AG08395 (cell line): ENCODE measurements at places on chromosomes 2 and 18.
A peak's percentile ranks its signal among the peaks of the same experiment; 100 is the strongest.

DNA sequence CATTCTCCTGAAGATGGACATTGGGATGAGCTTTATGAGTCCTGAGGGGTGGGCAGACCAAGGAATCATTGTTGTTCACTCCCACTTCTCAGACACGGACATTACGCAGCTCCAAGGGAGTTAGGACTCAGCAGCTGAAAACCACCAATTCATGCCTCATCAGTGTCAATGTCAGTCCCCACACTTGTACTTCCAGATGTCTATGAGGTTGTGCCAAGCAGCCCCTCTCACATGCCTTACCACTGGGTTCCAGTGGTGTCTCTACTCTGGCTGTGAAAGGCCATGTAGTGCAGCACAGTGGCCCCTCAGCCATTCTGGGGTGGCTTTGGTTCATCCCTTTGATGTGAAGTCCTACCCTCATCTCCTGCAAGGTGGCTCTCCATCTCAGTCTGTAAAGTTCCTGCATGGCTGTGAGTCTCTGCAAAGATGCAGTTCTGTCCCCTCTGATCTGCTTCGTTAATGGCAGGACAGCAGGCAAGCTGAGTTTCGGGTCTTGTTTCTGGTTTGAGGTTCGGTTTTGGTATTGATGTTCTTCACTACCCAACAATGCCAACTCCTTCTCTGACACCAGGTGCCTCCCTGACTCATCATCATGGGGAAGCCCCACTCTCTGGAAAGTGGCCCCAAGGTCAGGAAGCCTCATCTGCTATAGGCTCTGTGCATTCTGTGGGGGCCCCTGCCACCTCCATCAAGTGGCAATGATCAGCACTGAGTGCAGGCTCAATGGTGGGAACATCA is 14.0 kb upstream of the COL6A3 start:
- no peak for DNase-seq

GRCh38 chr18:61196750-61197149 is 136.5 kb upstream of the CDH20 start:
- no peak for DNase-seq

DNA sequence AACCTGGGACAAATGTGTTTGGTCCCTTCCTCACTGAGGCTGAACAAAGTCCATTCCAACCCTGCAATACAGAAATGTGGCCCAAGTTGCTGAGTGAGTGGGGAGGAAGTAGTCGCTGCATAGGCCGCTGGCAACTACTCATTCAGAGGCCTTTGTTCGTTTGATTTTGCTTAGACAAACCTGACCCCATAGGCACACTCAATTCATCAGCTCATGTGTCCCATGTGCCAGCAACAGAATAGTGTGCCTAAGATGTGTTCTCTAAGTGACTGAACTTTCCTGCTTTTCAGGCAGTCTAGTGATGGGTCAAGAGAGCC is 23.0 kb downstream of the PTPN18 start:
- no peak for DNase-seq

DNA sequence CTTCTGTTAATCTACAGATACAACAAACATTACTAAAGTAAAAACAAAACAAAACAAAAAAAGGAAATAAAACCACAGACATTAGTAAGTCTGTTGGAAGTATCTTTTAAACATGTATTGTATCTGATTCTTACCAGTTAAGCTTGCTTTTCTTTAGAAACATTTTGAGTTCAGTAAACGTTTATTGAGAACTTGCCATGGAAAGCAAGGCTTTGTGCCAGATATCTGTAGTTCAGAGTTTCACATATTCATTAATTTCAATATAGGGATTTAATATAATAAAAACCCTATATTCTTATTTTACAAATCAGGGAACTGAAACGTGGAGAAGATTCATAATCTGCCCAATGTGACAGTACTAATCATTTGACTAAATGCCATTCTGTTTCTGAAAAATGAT is 1101.0 kb upstream of the GYPC start:
- DNase-seq: no peak

DNA sequence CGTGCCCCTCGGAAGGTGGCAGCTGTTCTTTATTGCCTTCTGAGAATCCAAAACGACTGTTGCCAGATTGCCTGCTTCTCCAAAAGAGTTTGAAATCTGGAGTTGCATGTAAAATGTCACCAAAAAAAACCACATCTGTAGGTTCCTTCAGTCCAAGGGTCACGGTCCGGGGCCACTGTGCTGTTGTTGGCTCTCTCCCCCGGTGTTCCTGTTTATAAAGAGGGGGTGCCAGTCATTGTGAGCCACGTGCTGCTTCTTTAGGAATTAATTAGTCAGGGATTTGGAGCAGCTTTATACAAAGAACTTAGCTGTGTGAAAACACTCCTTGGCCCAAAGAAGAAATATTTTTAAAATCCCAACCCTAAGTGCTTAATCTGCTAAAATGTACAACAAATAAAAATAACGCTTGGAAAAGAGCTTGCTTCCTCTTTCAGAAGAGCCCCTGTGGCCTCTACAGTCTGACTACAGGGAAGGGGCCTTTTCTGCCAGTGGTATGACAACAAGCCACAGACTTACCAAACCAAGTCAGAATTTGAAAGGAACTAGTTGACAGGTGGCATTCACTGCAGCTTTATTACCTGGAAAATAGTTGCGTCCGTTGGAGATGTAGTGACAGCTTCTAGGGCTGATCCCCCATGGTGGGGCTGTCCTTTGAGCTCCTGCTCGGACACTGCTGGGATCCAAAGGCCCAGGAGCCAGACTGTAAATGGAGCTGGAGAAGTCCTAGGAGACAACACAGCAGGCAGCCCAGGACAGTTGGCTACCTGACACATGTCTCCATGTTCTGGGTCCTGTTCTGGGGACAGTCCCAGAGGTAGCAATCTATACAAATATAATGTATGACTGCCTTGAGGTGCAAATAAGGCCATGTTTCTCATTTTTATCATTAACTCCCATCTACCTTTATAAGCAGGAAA is 84.5 kb upstream of the SLC1A4 start:
- no peak for DNase-seq

GRCh38 chr2:19577723-19578122 is 219.3 kb upstream of the OSR1 start:
- no peak for DNase-seq

DNA sequence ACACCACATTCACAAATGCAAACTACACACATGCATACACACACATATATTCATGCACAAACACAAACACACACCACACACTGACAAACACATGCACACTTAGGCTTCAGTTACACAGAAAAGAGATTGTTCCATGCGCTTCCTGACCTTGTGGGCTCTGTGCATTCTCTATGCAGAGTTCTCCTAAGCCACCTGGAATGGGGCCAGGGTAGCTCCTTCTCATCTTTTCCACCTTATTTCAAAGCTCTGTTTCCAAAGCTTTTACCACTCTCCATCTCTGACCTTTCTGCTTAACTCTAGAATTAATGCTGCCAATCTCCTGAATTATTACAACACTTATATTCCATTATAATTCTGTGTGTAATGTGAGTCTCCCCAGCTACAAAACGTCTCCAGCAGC is 522.3 kb upstream of the MYT1L start:
- DNase-seq: no peak

GRCh38 chr2:101364878-101365277 is 22.4 kb downstream of the CREG2 start:
- no peak for DNase-seq

DNA sequence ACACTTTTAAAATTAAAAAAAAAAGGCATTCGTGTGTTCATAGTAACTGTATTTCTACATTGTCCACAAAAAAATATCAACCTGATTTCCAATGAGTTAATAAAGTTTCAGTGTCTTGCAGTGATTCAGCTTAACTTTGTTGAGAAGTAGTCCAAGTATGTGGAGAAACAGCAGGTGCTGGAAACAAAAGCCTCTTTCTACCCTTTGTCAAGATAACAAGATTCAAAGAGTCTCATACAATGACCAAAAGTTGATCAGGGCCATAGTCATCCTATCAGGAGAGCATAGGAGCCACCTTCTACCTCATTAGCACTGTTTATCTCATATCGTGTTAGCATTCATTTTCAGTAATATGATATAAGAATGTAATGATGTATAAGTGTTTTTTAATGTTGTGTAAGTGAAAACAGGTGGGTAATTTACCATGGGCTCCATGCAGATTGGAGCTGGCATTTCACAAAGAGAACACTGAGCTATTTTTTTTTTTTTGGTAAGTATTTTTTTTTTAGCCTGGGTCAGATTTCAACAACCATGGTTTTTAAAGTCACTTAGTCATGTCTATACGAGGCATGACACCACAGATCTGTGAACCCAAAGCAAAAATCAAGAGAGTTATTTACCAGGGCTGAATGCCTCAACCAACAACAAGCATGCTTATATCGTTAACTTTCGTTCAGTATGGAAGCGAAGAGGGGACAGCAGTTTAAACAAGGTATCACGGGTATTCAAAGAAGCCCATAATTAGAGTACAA is 165.0 kb upstream of the ZNF521 start:
- DNase-seq: no peak

DNA sequence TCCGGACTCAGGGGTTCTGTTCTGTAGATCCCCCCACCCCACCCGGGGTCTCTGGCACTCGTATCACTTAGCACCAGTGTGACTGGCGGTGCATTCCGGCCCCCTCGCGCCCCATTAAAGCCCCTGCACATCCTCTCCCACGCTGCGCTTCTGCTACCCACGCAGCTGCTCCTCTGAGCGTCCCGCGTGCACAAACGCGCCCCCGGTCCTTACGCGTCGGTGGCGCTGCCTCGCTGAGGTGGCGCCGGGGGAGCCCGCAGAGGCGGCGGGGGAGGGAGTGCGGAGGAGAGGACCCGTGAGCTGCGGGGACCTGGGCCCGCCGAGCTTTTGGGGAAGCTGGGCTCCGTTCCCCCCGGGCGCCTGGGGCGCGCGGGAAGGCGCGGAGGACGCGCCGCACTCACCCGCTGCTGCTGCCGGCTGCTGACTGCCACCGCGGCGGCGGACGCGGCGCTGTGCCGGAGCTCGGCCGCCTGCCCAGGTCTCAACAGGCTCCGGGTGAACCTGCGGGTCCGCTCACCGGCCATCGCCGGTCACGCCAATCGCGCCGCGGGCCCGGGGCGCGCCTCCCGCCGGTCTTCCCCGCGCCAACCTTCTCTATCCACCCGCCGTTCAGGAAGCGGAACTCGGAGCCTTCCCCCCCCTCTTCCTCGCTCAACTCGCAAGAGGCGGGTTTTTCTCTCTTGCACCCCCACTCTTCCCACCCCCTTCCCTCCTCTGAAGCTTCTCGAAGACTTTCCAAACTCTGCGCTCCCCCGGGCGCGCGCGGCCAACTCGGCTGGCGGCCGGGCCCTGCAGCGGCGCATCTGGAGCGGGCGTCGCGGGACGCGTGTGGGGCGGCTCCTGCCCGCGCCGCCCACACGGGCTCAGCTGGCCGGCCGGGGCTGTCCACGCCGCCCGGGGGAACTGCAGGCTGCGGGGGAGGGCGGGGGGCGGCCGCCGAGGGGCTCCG is at the start of gene DOCK10:
Gene DOCK10, minus strand, starts transcription at position 618 of the 949 bp plus-strand sequence. Its CDS starts 94 bp downstream, at position 524.
- DNase-seq: peak; percentile 52

DNA sequence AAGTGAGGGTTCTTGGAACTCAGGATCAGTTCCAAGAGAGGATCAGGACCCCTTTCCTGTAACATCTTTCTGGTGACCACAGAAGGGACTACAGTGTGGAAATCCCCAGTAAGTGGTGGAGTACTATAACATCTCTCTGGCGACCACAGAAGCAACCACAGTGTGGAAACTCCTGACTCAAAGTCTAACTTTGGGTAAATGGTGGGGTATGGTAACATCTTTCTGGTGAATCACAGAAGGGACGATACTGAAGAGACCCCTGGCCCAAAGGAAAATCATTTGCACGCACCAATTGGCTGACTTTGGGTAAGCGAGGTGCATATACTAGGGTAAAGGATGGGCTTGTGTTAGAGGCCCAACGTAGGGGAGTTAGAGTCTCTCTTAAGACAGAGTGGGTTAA is 56.3 kb upstream of the GULP1 start:
- no peak for DNase-seq

DNA sequence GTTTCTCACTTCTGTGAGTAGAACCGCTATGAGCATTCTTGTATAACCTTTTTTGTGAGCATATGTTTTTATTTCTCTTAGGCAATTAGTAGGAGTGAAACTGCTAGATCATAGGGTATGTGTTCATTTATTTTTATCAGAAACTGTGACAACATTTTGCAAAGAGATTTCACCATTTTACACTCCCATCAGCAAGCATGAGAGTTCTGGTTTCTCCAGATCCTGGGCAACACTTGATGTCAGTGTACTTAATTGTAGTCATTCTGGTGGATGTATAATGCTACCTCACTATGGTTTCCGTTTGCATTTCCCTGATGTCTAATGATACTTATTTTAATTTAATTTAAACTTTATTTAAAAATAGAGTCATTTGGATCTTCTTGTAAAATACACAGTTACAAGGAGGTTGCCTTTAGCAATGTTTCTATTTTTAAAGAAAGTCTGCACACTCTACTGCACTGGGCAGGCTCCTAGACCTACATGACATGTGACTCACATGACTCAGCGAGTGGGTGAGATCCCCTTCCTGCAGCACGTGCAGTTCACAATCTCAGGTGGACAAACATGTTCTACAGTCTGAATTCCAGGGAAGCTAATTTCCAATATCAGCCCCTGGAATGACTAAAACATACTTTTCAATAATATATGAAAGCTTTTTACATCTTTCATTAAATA is 127.0 kb upstream of the BCL2L11 start:
- DNase-seq: no peak

GRCh38 chr2:45194596-45194995 is 185.3 kb upstream of the SIX2 start:
- DNase-seq: no peak

DNA sequence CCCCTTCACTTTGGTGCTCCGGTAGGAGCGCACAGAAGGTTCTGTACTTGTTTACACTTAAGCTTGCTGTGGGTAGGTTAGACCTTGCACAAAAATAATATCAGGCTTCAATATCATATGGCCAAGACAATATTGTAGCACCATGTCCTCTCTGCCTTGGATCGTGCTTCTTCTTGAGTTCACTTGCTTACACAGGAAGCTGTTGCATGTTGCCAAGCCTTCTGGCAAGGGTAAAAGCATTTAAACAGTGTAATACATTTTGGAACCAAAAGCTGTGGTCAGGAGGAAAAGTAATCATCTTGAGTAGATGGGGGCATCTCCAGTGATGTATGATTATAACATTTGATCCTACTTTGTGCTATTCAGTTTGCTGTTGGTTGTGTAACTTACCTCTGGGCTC is 197.5 kb downstream of the LTBP1 start:
- no peak for DNase-seq

DNA sequence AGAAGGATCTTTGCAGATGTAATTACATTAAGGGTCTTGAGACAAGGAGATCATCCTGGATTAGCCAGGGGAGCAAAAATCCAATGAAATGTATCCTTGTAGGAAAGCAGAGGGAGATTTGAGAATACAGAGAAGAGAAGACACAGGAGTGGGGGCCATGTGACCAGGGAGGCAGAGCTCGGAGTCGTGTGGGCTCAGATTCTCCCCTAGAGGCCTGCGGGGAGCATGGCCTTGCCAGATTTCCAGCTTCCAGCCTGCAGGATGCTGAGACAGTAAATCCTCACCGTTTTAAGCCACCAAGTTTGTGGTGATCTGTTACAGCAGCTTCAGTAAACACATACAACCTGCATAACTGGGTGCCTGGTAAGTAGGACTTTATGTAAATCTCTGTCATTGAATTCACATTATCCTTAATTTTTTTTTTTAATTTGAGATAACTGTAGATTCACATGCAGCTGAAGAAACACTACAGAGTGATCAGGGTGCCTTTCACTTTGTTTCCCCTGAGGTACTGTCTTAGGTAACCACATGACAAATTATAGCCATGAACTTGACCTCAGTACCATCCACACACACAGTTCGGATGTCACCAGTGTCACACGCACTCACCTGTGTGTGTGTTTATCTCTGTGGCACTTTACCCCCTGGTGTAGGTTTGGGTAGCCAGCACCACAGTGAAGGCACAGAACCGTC is 138.4 kb upstream of the HDAC4 start:
- no peak for DNase-seq

- no peak for DNase-seq
These were observed 113.0 kb downstream of the PIK3C3 start for GRCh38 chr18:42068030-42068429.

GRCh38 chr18:9494778-9495331 is 19.5 kb downstream of the RALBP1 start:
- no peak for DNase-seq
